Germinal center (tissue), 1 donor: ENCODE measurements at places on chromosomes 6 and 20.

- no peak for DNase-seq
Measured at GRCh38 chr20:7926767-7927166, 13.5 kb downstream of the HAO1 start.

DNA sequence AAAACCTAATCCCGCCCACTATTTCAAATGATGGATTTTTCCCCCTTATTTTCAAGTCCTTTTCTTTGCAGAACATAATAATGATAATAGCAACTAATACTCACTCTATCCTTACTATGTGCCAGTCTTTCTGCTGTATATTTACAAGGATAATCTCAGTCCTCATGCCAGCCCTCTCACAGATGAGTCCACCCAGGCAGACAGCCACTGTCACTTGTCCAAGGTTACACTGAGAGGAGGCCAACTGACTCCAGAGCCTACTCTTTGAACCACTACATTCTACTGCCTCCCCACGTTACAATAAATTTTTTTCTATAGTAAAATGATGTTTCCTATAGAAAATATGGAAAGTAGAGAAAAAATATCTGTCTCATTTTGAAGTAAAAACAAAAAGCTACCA is 30.9 kb downstream of the ELOVL5 start:
- DNase-seq, result no peak

- DNase-seq, result no peak
Measured at GRCh38 chr6:108568551-108569305, 8.0 kb downstream of the FOXO3 start.

- DNase-seq, result no peak
Measured at GRCh38 chr20:63693733-63694583, 2.5 kb upstream of the TNFRSF6B start.

GRCh38 chr20:33851842-33852466 is 40.8 kb downstream of the CHMP4B start:
- DNase-seq, result no peak
